ENCODE measurements at places on chromosomes 6 and 20. TPM values are rescaled to one million over a fixed set of nuclear protein-coding genes. Genes with fewer than 3 reads are reported as not detected.

The TBP gene
- total RNA-seq, result 17.3 TPM

The TNXB gene
- 0.29 TPM for total RNA-seq

The CCN5 gene
- not detected for total RNA-seq

The OR12D3 gene
- not detected for total RNA-seq

The STMN3 gene
- 53.3 TPM for total RNA-seq

The ZMYND8 gene
- total RNA-seq, result 26.4 TPM

The FHL5 gene
- not detected for total RNA-seq

The EMILIN3 gene
- total RNA-seq, result under 0.01 TPM

The SMOC2 gene
- total RNA-seq, result not detected

The TAGAP gene
- total RNA-seq, result not detected

The SLCO4A1 gene
- total RNA-seq, result 0.89 TPM

The LAMA5 gene
- 16.3 TPM for total RNA-seq

The VGLL2 gene
- total RNA-seq, result not detected

The PRSS35 gene
- 3.0 TPM for total RNA-seq

The PSORS1C1 gene
- total RNA-seq, result 0.18 TPM

The PBOV1 gene
- not detected for total RNA-seq

The ASIP gene
- total RNA-seq, result not detected

The CST2 gene
- total RNA-seq, result not detected

The CLIC5 gene
- total RNA-seq, result not detected

The PHF1 gene
- 31.7 TPM for total RNA-seq

The GATA5 gene
- total RNA-seq, result not detected

The ETV7 gene
- total RNA-seq, result not detected

The ANKRD6 gene
- total RNA-seq, result under 0.01 TPM

The PRL gene
- not detected for total RNA-seq

The PHF10 gene
- total RNA-seq, result 8.2 TPM

The DTNBP1 gene
- 3.5 TPM for total RNA-seq

The NRSN1 gene
- total RNA-seq, result not detected

The TRIM10 gene
- not detected for total RNA-seq

The MOG gene
- not detected for total RNA-seq

The HCRTR2 gene
- not detected for total RNA-seq

The MYB gene
- 4.0 TPM for total RNA-seq

The RAD21L1 gene
- 0.29 TPM for total RNA-seq

The IRF4 gene
- not detected for total RNA-seq

The EPHA7 gene
- total RNA-seq, result under 0.01 TPM

The SLC2A10 gene
- 41.8 TPM for total RNA-seq

The TREM2 gene
- not detected for total RNA-seq

The CALHM6 gene
- not detected for total RNA-seq

The RNF217 gene
- 9.0 TPM for total RNA-seq

The KCNK16 gene
- total RNA-seq, result not detected

The RAET1E gene
- total RNA-seq, result under 0.01 TPM

The TCP11 gene
- 2.3 TPM for total RNA-seq

The TRIM31 gene
- total RNA-seq, result not detected

The SOX18 gene
- total RNA-seq, result 0.29 TPM

The LZTS3 gene
- 8.3 TPM for total RNA-seq

The SLA2 gene
- not detected for total RNA-seq

The PRICKLE4 gene
- total RNA-seq, result not detected

The SPINT3 gene
- total RNA-seq, result not detected

The AP5S1 gene
- 23.1 TPM for total RNA-seq

The RIPPLY2 gene
- not detected for total RNA-seq

The RIPOR2 gene
- 19.3 TPM for total RNA-seq

The NOTCH4 gene
- 1.4 TPM for total RNA-seq

The VEGFA gene
- total RNA-seq, result 44.8 TPM

The CLDN20 gene
- not detected for total RNA-seq

The OPN5 gene
- not detected for total RNA-seq

The C6orf163 gene
- total RNA-seq, result 0.35 TPM

The MUCL3 gene
- not detected for total RNA-seq

The SRSF12 gene
- total RNA-seq, result not detected

The RPL7L1 gene
- total RNA-seq, result 135 TPM

The SLC35D3 gene
- total RNA-seq, result not detected
